Left renal pelvis (tissue), 4 donors: ENCODE measurements at places on chromosomes 1 and 21. TPM values are rescaled to one million over a fixed set of nuclear protein-coding genes. Genes with fewer than 3 reads are reported as not detected.

DNA sequence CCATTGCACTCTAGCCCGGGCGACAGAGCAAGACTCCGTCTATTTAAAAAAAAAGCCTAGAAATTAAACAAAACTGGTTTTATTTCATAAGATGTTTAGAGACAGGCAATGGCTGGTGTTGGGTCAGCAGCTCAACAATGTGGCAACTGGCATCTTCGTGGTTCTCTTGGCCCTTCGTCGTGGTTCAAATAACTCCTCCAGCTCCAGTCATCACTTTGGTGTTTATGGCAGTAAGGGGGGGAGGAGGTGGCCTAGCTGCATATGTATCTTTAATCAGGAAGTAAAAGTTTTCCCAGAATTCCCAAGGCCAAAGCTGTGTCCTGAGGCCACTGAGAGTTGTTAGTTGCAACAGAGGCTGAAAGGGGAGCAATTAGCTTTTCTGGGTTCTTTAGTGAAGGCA lies 13.0 kb upstream of the LTN1 start:
- DNase-seq: no peak

DNA sequence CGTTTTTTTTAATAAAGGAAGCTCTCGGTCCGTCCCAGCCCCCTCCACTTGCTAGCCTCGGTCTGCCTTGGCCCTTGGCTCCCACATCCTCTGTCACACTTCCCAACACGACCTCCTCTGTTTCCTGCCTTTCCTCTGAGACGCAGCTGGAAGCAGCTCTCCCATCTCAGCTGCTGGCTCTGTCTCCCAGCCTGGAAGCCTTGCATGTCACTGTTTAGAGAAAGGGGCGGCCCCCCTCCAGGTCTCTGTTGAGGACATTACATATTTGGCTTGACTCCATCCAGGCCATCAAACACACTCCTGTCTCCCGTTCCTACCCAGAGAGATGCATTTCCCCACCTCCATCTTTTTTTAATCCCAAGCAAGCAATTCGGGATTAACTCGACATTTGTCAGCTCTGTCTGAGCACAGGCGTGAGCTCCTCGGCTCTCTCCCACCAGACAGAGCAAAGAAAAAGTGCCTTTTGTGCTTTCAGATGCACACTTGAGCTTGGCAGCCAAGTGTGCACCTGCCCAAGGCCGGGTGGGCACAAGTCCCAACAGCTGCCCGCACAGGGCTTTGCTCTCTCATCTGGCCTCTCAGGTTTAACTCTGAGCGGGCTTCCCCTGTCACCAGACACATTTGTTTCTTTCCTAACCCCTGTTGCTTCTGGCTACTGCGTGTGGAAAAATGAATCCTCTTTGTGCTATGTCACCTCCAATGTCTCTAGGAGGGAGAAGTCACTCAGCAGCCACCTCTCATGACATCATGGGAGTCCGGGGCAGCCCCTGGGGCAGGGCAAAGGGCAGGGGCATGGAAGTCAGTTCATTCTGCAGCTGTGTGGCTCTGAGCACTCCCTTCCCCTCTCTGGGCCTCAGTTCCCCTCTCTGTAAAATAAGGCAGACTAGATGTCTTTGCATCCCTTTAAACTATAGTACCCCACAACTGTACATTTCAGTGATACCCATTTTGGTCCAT lies 108.3 kb downstream of the KCND3 start:
- peak; percentile 4 for DNase-seq

DNA sequence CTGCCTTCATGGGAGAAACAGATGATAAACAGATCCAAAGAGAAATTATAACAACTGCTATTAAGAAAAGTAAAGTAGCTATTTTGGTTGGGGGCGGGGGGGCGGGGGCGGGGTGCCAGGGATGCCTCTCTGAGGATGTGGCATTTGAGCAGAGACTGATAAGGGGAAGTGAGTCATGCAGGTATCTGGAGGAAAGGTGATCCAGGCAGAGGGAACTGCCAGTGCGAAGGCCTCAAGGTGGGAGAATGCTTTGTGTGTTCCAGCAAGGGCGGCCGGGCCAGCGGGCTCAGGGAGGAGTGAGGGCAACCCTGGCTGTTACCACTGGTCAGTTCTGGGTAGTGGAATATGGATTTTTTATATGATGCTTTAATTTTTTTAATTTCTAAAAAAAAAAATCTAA lies 7.0 kb upstream of the TNFRSF1B start:
- DNase-seq: no peak

DNA sequence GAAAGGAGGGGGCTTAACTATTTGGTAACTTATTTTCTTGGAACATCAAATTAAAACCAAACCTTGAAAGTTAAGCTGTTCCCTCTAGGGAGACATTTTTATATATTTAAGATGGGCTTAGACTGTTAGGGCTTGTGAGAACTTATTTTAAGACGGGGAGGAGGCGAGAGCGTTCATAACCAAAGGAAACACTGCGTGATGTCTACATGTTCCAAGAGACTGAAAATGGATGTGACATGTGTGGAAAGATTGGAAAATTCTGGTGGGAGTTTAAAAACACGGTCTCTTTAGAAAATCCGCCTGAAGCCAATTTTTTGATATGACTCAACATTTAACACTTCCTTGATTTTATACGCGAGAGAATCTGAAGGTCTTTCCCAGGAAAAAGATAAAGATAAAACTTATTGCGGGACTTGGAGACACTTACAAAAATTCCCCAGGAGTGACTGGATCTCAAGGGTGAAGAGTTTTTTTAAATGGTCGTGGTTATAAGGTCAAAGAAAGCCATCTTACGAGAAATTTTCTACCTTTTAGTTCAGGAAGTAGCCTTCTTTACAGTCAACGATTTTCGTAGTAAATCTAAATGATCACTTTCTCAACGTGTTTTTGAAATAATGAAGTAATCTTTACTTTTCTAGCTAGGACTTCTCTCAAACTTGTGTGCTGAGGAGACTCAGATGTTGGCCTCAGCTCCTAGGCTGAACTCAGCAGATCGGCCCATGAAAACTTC lies 828 bp downstream of the PNRC2 start:
- DNase-seq: no peak

RHOU gene
- polyA plus RNA-seq: 21.4 TPM
